ENCODE measurements at places on chromosomes 7 and 10. TPM values are rescaled to one million over a fixed set of nuclear protein-coding genes. Genes with fewer than 3 reads are reported as not detected.

DNA sequence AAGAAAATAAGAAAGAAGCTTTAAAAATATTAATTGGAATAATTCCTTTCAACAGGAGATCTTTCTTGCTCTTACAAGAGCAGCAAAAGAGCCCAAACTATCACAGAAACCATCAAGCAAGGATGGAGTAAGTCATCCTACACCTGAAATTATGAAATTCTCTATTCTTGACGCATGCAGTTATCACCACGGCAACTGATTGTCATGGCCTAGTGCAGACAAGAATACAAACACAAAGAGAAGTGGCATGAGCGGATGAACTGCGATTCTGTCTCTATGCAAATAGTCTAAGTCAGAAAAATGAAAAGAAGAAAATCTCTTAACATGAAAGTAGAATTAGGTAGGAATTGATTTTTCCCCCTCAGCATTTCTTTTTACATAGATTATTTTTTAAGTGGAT is 54.8 kb upstream of the SLC35B4 start:
- no peak for DNase-seq

Gene MCM10
- 0.15 TPM for total RNA-seq

Gene FBXW4
- total RNA-seq: 95.1 TPM

Gene STEAP2
- total RNA-seq: 26.7 TPM

- no peak for DNase-seq
Measured at GRCh38 chr7:35492451-35493175, 202.3 kb downstream of the HERPUD2 start.

Gene TAC1
- not detected for total RNA-seq

DNA sequence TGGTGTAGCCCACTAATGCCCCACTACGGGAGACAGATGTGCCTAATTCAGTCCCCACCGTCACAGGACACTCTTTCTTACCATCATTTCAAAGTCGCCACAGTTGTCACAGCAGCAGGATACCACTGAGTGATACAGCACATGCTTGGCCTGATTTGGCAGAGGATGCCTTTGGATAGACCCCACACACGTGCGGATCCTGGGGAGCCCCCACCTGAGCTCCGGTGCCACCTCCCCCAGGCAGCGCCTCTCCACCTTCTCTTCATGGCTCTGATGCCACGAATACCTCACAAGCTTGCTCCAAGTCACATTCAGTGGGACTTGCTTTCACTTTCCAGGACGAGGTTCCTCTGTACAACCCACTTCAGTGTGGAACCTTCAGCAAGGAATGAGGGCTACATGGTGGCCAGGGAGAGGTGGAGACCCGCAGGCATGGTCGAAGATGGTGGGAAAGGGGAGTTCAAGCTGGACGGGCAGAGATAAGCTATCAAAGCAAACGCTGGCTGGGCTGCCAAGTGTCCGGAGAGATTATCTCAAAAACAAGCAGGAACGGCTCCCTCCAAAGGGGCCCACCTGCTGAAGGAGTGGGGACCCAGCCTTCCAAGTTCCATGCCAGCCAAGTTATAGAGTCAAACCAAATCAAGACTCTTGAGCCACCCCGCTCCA is 107.4 kb downstream of the ZRANB1 start:
- no peak for DNase-seq

GRCh38 chr7:98949336-98950044 is 71.2 kb downstream of the TRRAP start:
- DNase-seq: no peak

- no peak for DNase-seq
Measured at GRCh38 chr7:95264363-95264891, 59.9 kb downstream of the PON1 start.

Gene BTBD16
- not detected for total RNA-seq

- no peak for DNase-seq
Measured at GRCh38 chr10:6721480-6721879, 141.4 kb upstream of the PRKCQ start.

Gene IKZF1
- total RNA-seq: 9.7 TPM

Gene HTR5A
- not detected for total RNA-seq

DNA sequence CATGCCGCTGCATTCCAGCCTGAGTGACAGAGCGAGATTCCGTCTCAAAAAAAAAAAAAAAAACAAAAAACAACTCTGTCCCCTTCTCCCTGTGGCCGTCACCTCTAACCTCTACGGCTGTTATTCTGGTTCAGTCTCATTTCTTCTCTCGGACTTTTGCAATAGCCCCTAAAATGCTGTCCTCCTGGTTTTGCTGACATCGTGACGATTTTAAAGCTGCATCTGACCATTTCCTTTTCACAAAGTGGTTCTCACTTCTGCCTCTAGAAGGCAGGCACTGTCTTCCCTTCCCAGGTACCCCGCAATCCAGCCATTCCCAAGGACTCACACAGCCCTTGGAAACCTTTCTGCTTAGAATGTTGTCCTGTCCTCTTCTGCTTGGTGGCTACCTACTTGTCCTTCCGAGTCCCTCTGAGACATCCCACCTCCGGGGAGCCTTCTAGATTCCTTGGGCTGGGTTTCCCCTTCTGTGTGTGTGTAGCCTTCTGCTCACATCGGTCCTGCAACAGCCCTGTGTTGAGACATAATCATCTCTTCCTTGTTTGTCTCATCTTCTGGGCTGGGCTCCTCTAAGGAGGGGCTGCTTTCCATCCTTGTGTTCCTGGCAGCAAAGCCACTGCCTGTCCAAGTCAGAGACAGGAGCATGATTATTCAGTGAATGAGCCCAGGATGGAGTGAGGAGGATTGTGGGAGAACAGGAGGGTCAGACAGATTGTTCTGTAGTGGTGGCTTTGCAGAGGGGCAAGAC is 83.1 kb downstream of the GRK5 start:
- no peak for DNase-seq

- DNase-seq: no peak
Measured at GRCh38 chr7:134619627-134620331, 26.9 kb upstream of the BPGM start.

Gene CPA1
- total RNA-seq: not detected

Gene TUBB8
- total RNA-seq: not detected

DNA sequence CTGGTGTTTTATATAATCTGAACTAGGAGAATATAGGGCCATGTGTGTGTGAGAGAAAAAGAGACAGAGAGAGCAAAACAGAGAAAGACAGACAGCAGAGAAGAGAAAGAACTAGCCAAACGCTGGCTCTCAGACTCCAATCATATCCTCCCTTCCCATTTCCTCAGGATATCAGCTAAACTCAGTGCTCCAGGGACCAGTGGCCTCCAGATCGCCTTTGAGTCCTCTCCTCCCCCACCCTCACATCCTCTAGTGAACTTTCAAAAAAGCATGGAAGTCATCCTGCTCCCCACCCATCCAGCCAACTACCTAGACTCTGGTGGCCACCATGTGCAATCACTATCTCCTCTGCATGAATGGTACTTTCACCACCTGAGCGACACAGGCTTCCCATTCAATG is 386.1 kb upstream of the NPVF start:
- DNase-seq: no peak

- no peak for DNase-seq
Measured at GRCh38 chr7:20576166-20576660, 39.3 kb upstream of the ABCB5 start.

Gene CCDC186
- total RNA-seq: 17.1 TPM

Gene ACTR3C
- total RNA-seq: 4.1 TPM

Gene PRXL2A
- total RNA-seq: 81.2 TPM

GRCh38 chr10:111784436-111784835 is 399.1 kb downstream of the GPAM start:
- no peak for DNase-seq

DNA sequence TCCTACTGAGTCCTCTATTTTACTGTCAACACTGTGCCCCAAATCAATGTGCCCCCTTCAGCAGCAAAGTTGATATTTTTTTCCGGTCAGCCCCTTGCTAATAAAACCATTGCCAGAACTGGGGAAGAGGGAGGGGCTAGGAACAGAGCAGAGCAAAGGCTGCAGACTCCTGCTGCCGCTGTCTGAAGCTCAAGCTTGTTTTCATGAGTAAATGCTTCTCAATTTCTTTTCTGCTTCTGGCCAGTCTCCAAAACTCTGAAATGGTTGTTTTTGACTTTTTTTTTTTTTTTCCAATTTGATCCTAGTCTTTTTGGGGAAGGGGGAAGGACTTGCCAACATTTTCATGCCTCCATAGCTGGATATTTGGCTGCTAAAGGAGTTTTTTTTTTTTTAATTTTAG is 26.7 kb upstream of the PROSER2 start:
- no peak for DNase-seq

GRCh38 chr7:99122762-99123161 is 21.1 kb downstream of the SMURF1 start:
- DNase-seq: no peak

DNA sequence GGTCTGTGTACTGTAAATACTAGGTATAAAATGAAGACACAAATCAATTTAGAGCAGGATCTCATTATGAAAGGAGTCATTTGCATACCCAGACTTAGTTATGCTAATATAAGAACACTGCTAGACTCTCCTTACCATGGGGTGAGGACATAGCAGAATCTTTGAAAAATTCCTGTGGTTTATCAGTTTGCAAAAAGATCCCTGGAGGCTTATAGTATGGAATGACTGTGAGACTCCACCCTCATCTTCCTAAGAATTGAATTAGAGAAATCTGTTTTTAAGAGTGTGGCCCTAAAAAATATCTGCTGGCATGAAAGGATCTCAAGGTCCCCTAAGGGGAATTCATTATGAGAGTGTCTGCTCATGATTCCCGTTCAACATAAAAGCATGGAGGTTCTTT is 63.2 kb downstream of the WNT2 start:
- no peak for DNase-seq

DNA sequence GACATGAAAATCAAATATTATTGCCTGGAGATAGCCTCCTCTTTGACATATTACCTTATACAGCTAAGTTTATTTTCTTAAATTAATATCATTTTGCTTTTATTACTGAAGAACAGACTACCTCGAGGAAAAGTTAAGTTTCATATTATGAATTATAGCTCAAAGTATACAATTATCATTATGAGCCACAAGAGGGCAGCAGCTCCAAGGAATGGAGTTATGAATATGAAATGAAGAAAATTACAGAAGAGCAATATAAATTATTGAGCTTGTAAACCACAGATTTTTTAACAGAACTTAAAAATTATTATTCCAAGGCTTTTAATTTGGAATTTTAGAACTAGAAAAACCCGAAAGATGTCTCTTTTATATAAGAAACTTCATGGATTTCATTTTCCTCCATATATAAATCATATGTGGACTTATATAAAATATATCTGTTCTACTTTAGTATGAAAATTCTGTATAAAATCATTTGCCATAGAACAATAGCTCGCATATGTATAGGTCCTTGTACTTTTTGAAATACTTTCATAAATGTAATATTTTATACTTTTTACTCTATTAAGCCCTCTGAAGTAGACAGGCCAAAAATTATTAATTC is 40.1 kb downstream of the IQUB start:
- no peak for DNase-seq

Gene SDK1
- 3.1 TPM for total RNA-seq

Gene HOXA6
- not detected for total RNA-seq

GRCh38 chr10:121734589-121735045 is 136.4 kb upstream of the FGFR2 start:
- DNase-seq: no peak
